ENCODE measurements at places on chromosomes 5 and 9.

DNA sequence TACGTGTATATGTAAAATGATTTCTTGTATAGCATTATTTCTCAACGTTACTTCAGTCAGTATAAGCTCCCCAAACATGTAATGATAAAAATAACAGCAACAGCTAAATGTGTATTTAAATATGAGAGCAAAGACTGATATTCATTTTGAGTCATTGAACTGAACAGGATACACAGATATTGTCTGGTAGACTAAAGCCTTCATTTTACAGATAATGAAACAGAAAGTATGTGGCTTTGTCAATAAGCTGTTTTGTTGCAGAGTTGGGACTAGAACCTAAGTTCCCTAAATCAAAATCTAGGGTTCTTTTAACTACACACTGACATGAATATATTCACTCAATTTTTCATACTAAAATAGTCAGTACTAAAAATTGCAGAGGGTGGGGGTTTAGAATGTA is 80.4 kb upstream of the MARCHF11 start:
- DNase-seq = no peak

GRCh38 chr9:97376902-97377301 is 35.0 kb upstream of the TDRD7 start:
- DNase-seq = no peak

- DNase-seq = no peak
These were observed 24.2 kb downstream of the LSM11 start for GRCh38 chr5:157767689-157768088.

GRCh38 chr9:77772646-77773045 is 124.5 kb upstream of the GNA14 start:
- DNase-seq = no peak

DNA sequence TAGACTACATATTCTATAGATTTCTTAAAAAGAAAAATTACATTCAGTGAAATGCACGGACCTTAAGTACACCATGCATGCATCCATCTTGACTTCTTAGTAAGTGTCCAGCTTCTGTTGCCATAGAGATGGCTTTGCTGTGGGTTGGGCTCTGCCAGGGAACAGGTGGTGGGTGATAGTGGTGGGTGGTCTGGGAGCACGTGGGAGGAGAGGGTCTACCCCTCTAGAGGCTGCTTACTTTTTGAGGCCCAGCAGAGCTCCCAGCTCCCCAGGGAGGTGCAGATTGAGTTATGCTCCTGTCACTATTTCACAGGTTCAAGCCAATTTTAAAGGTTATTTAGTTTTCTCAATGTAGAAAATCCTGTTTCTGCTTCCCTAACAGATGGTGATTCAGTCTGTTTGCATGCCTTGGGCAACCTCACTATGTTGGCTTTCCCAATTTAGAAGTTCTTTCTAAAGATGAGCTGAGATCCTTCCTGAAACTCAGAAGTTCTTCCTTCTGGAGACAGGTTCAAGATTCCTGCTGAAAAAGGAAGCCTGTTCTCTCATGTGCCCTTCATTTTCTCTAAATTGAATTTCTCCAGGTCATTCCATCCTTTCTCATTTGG is 107.4 kb upstream of the LHFPL2 start:
- DNase-seq = no peak

- no peak for DNase-seq
These were observed 1.3 kb downstream of the BRD3 start for GRCh38 chr9:134066526-134066912.

DNA sequence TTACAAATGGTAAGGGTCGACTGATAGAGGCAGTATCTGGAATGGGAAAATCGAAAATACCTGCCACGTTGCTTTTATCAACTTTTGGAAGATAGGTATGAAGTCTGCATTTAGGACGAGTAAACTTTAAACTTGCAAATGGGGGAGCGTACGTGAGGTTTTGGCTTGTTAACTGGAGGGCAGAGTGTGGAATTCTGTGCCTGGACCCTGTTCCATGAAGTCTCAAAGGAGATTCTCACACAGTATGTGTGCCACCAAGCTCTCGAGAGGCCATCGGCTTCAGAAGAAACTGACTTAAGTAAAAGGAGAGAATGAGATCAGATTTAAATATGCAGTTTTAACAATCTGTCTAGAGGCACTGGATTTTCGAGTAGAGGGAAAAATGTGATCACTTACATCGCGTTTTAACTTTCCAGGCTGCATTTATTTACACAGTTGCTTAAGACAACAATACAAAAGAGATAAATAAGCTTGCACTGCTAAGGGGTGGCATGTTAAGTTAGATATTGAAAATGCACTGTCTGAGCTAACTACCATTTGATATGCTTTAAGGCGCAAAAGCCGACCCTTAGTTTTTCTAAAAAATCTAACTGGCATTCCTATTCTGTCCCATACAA is 401.6 kb downstream of the EBF1 start:
- no peak for DNase-seq
